ENCODE measurements at places on chromosomes 5 and 9. TPM values are rescaled to one million over a fixed set of nuclear protein-coding genes. Genes with fewer than 3 reads are reported as not detected.

The CACNA1B gene
- total RNA-seq: 0.03 TPM

The NR2F1-AS1 gene
- 2.7 TPM for total RNA-seq

The SLC36A2 gene
- total RNA-seq: not detected

The SUSD3 gene
- 0.82 TPM for total RNA-seq

The GHR gene
- 0.05 TPM for total RNA-seq

The NTNG2 gene
- 1.2 TPM for total RNA-seq

The EFNA5 gene
- total RNA-seq: 16.3 TPM

The SLC1A1 gene
- 1.2 TPM for total RNA-seq

The GRM6 gene
- total RNA-seq: not detected

The P4HA2 gene
- total RNA-seq: 46.7 TPM

The TIMD4 gene
- 0.85 TPM for total RNA-seq

The PCDH12 gene
- total RNA-seq: not detected

The WDR38 gene
- total RNA-seq: 0.14 TPM

The MAPKAP1 gene
- 74.4 TPM for total RNA-seq

The C5orf15 gene
- total RNA-seq: 51.4 TPM

The FOXE1 gene
- total RNA-seq: 3.9 TPM

The SLIT3 gene
- 13.0 TPM for total RNA-seq

The C5orf52 gene
- not detected for total RNA-seq

The SPTLC1 gene
- 60.2 TPM for total RNA-seq

The IQGAP2 gene
- 2.0 TPM for total RNA-seq

The CNTNAP3 gene
- total RNA-seq: 8.0 TPM

The AIF1L gene
- total RNA-seq: 2.0 TPM

The OGN gene
- not detected for total RNA-seq

The TMEM252 gene
- total RNA-seq: not detected

The NEUROG1 gene
- not detected for total RNA-seq

The IFNK gene
- not detected for total RNA-seq

The TRIM7 gene
- 40.4 TPM for total RNA-seq

The GFI1B gene
- 0.09 TPM for total RNA-seq

The DMRT3 gene
- total RNA-seq: not detected

The ARL14EPL gene
- 0.11 TPM for total RNA-seq

The CXXC5 gene
- total RNA-seq: 17.6 TPM

The DMGDH gene
- not detected for total RNA-seq

The SHOC1 gene
- not detected for total RNA-seq

The HMHB1 gene
- total RNA-seq: not detected

The OR1J2 gene
- not detected for total RNA-seq

The SRA1 gene
- 41.5 TPM for total RNA-seq
